Mucosa of gallbladder (tissue), 1 donor: ENCODE measurements at places on chromosomes 11 and 22. TPM values are rescaled to one million over a fixed set of nuclear protein-coding genes. Genes with fewer than 3 reads are reported as not detected.

DNA sequence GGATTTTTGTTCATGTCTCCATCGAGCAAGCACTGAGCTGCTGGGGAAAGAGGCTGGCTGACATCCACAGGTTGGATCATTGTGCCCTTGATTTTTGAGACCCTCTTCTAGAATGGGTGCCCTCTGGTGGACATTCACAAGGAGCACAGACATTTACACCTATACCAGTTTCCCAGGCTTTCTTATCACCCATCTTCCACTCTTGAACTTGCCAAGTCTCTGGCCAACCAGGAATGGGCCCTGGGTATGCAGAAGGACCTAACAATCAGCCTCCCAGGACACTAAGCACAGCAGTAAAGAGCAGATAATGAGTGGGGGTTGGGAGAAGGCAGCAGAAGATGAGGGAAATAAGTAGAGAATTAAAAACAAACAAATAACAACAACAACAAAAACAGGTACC is 5.7 kb upstream of the INTS4 start:
- DNase-seq, result peak; percentile 21

The RIN1 gene
- total RNA-seq, result 16.0 TPM

The TSGA10IP gene
- not detected for total RNA-seq

The PRCP gene
- 48.7 TPM for total RNA-seq

The MRGPRE gene
- 0.29 TPM for total RNA-seq
